ENCODE measurements at places on chromosomes 7 and 10. TPM values are rescaled to one million over a fixed set of nuclear protein-coding genes. Genes with fewer than 3 reads are reported as not detected.

GRCh38 chr7:50448823-50449222 lies 1.3 kb downstream of the FIGNL1 start:
- no peak for DNase-seq

DNA sequence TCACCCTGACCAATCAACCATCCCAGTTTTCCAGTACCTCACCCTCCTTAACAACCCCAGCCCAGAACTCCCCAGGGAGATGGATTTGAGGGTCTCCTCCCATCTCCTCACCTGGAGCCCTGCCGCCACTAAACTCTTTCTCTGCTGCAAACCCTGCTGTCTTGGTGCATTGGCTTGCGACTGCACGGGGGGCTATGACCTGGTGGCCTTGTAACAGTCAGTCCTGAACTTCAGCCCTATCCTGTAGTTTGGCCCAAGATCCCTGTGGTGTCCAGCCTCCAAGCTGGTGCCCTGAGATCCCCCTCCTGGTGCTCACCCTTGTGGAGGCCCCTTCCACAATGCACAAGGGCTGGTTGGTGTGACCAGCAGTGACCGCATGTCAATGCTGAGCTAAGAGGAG lies 91.9 kb downstream of the PAXIP1 start:
- DNase-seq, result no peak

OR2A5 gene
- total RNA-seq, result not detected

DNA sequence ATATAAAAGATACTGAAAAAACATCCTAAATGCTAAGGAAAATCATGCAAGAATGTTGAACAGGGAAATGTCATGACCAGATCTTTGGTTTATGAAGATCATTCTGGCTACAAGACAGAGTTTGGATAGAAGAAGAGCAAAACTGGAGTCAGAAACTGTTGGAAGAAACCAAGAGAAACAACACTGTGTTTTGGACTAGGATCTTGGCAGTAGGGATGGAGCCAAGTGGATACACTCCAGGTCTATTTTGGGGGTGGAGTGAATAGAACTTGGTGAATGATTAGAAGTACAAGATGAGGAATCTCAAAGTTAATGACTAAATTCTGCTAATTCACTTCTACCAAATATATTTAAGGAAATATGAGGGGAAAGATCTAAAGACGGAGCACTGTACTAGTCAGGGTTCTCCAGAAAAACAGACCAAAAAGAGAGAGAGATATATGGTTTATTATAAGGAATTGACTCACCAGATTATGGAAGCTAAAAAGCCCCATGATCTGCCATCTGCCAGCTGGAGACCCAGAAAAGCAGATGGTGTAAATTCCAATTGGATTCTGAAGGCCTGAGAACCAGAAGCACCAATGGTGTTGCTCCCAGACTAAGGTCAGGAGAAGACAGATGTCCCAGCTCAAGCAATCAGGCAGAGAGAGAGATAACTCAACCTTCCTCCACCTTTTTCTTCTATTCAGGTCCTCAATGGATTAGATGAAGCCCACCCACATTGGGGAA lies 254.9 kb downstream of the TRIL start:
- DNase-seq, result no peak

BBIP1 gene
- 32.9 TPM for total RNA-seq

NUDT13 gene
- 4.7 TPM for total RNA-seq

DNA sequence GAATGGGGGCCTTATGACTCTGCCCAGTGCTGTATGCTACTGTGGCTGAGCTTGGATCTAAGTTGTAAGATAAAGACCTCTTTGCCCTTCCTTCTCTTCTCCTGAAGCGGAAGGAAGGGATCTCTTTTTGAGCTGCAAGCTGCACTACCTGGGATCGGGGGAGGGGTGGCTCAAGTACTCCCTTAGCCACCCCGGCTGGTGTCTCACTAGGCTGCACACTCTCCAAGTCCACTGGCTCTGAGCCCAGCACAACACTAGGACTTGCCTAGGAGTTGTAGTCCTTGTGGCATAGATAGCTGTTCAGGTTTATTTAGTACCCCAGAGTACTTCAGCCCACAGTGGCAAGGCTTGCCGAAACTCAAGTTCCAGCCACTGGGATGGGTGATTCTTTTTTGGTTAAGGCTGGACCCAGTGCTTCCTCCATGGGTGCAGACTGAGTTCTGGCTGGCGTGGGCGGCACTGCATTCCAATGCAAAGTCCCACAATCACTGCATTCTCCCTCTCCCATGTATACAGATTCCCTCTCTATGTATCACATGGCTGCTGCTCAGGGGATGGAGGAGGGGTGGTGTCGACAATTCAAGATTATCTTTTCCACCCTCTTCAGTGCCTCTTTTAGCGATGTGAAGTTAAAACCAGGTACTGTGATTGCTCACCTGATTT lies 76.2 kb upstream of the SLC25A13 start:
- peak; percentile 5 for DNase-seq

GRCh38 chr7:1945558-1945957 lies 275.5 kb downstream of the ELFN1 start:
- no peak for DNase-seq

DNA sequence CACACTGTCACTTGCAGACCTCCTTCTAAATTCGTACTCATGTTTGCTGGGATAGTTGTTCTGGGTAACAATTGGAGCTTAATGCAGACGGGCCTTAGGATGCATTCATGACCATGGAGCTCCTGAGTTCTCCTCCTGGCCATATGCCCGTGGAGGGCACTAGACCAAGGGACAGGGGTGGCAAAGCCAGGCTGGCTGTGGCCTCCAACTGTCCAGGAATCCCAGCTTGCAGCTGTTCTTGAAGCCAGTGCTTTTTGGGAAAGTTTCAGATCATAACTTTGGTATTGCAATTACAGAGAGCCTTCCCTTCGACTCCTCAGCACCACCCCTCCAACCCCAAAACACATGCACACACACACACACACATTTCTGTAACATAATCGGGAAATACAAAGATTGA lies 30.6 kb downstream of the ANTXRL start:
- no peak for DNase-seq

GRCh38 chr7:2870471-2870931 lies 26.4 kb upstream of the GNA12 start:
- peak; percentile 87 for DNase-seq

CARD11 gene
- total RNA-seq, result 9.7 TPM

DNA sequence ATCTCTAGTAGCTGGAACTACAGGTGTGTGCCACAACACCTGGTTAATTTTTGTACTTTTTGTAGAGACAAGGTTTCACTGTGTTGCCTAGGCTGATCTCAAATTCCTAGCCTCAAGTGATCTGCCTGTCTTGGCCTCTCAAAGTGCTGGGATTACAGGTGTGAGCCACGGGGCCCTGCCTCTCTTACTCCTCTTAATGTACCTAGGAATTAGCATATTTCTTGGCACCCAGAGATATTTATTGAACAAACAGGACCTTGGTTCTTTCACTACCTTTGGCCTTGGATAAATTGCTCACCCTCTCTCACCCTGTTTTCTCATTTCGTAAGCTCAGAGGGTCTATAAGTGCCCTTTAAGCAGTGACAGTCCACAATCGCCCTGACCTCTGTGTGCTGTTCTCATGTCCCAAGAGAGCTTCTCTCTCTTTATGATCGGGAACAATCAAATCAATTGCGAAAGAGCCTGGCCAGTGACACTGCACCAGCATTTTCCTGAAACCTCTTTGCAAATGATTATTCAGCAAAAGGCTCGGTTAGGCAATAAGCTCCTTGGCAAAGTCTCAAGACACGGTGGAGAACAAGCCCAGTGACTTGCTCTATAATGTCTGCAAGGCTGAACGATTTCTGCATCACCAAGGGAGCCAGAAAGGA lies 117.7 kb downstream of the APBB1IP start:
- peak; percentile 72 for DNase-seq

DNA sequence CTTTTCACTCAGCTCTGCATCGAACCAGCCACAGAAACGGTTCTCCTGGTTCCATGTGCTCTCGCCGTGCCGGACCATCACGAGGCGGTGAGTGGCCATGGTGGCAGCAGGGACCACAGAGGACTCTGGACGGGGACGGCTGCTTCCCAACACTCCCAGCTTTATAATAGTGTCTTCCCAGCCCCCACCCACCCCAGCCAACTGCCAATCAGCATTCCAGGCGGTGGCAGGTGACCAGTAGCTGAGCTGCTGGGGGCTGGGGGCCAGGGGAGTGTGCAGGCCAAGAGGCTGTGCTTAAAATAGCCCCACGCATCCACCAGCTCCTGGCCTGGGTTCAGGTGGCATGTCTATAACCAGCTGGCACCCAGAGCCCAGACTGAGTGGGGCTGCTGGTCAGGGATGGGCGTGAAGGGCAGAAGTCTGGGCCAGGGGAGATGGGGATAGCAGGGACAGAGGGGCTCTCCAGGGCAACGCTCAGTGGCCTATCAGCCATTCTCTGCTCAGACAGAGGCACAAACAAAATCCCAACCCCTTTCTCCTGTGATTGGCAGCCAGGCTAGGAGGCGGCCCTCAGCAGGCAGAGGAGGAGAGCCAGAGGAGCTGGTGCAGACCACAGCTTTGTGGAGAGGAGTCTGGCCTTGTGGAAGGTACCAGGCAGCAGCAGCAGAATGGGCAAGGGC lies at the start of gene PGAM2:
Gene PGAM2 (minus strand): TSS at position 137 of the 680 bp plus-strand sequence. CDS start 38 bp downstream, at position 99.
- no peak for DNase-seq

DNA sequence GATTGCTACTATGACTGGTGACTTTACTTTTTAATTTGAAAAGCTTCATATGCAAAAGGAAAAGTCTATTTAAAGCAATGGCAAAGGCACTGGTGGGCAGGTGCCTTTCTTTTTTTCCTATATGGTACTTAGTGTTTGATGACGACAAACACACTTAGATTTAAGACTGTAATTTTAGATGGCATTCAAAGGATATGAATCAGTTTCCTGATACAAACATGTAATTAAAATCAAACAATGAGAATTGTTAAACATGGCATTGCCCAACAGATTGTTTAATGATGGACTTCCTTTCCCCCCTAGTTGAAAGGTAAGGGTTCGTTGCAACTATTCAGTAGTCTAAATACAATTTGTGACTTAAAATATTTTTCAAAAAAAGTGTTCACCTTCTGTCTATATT lies 106.5 kb upstream of the SEMA3C start:
- no peak for DNase-seq

GRCh38 chr7:157250605-157251228 lies 86.1 kb upstream of the DNAJB6 start:
- peak; percentile 27 for DNase-seq

CHCHD3 gene
- total RNA-seq, result 124 TPM

- DNase-seq, result no peak
These were observed 33.0 kb downstream of the HK1 start for GRCh38 chr10:69311309-69311708.

THSD7A gene
- total RNA-seq, result 0.20 TPM

All from Caki2 (cell line).